ENCODE measurements at places on chromosomes 3 and 15.

- DNase-seq, result no peak
Measured at GRCh38 chr3:183375337-183375736, 53.1 kb downstream of the MCF2L2 start.

- no peak for DNase-seq
Measured at GRCh38 chr3:194137506-194138474, 1.8 kb downstream of the HES1 start.

DNA sequence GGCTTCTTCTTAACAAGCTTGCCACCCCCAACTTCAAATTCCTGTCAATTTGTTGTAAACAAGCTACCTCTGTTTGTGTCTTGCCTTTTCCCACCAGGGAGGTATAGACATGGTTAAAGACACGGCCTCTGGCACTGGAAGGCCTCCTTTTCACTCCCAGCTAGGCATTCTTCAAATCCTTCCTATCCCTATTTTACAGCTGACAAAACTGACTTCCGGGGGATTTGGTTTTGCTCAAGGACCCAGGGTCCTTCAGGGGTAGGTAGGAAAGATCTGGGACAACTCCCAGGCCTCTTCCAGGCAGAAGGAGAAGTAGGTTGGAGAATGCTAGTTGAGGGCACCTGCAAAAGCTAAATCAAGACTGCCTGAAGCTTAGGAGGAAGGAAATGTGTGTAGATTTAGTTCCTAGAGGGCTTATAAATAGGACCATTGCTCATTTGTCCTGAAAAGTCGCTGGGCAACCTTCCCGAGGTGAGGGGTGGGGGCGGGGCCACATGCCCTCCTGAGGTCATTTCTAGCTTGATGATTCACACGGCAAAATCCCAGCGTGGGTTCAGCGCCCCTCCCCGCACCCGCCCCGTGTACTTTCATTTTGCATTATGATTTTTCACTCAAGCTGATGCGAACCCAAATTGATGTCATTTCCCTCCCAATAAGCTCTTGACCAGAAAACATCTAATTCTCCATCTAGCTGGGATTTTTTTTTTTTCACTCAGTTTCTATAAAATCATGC lies 365.5 kb downstream of the SHQ1 start:
- DNase-seq, result no peak

DNA sequence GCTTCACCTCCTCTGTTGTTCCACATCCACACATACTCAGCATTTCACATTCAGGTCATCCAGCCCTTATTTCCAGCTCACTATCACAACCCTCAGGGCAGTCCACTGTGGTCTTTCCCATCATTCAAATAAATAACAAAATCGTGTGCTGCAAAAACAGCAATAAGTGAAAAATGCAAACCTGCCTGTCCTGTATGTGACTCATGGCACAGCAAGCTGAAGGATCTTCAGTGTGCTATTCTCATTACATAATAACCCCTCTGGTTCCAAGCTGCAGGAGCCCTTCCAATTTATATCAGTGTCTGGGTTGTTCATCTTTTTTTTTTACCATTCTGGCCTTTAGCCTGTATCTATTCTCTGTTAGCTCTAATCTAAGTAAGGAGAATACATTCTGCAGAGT lies 185.3 kb upstream of the UBE2E2 start:
- DNase-seq, result no peak

GRCh38 chr15:55250392-55250791 lies 39.2 kb downstream of the RAB27A start:
- DNase-seq, result no peak

DNA sequence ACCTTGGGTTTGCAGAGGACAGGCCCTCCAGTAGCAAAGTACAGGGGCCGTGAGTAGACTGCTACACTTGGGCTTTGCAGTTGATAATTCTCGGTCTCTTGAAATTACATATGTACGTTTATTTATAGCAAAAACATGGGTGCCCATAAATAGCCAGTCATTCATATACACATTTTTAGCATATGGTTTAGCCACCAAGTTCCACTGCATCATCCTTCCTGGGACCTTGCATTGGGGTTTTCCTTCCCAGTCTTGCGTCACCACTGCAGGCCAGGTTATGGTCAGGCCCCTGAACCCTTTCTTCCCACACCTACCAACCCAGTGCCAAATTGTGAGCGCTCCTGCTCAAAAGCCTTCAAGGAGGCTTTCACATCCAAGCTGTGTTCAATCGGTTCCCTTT lies 12.7 kb downstream of the KLHL25 start:
- no peak for DNase-seq

- DNase-seq, result no peak
Measured at GRCh38 chr3:160698599-160699195, 21.7 kb downstream of the ARL14 start.

- no peak for DNase-seq
Measured at GRCh38 chr3:129567176-129567705, 24.3 kb downstream of the H1-8 start.

GRCh38 chr3:131174752-131175151 lies 148.1 kb downstream of the NEK11 start:
- no peak for DNase-seq

GRCh38 chr15:100895721-100896120 lies 16.1 kb downstream of the ALDH1A3 start:
- DNase-seq, result no peak

GRCh38 chr15:55222588-55222987 lies 25.8 kb upstream of the RSL24D1 start:
- no peak for DNase-seq

- DNase-seq, result no peak
Measured at GRCh38 chr3:138459619-138460535, 25.5 kb downstream of the ESYT3 start.

DNA sequence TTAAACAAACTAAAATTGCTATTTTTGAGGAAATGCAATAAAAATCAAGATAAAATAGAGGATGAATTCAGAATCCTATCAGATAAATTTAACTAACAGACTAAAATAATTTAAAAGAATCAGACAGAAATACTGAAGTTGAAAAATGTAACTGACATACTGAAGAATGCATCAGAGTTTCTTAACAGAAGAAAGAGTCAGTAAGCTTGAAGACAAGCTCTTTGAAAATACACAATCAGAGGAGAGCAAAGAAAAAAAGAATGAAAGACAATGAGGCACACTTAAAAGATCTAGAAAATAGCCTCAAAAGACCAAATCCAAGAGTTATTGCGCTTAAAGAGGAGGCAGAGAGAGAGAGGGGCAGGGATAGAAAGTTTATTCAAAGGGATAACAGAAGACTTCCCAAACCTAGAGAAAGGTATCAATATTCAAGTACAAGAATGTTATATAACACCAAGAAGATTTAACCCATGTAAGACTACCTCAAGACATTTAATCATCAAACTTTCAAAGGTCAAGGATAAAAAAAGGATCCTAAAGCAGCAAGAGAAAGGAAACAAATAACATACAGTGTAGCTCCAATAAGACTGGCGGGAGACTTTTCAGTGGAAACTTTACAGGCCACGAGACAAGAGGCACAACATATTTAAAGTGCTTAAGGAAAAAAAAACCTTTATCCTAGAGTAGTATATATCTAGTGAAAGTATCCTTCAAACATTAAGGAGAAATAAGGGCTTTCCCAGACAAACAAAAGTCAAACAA lies 24.7 kb downstream of the PEAK1 start:
- no peak for DNase-seq

DNA sequence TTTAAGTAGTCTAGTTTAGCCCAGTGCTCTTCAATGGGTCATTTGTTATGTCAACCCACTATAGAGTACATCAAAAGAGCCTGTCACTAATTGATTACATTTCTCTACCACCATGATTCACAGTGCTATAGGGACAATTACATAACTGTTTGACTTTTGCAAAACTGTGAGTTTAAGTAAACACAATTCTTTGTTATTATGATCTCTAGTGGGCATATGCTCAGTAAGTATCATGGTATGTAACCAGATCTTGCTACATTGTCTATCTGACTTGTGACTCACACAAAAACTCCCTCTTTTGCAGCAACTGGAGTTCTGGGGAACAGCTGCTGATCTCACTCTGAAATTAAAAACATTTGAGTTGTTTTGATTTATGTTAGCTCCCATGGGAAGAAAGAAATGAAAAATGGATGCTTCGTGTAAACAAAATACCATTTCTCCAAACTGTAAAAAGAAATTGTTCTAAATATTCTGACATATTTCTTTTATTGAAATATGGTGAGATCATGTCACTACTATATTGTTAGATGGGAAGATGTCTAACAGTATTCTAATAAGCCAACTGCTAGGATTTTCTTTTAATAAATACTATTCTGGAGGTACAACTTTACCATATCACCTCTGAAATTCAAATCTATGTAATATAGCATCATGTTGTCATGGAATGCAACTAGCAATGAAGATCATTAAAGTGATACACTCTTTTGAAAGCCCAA lies 470.4 kb downstream of the ROBO1 start:
- no peak for DNase-seq

DNA sequence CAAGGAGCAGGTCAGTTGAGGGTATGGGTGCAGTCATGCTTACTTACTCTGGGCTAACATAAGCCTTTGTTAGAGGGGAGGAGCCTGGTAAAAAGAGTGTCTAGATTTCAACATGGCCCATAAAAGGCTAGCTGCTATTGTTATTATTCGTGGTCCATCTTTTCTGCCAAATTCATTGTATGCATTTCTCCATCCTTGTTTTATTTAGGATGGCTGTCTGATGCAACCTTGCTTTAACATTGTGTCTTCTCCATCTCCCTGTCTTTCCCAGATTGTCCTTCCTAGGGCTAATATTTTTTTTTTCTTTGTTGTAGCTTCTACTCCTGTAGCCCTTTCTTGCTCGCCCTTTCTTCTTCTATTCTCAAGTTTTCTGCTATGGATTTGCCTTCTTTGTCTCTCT lies 12.6 kb downstream of the RBMS3 start:
- no peak for DNase-seq

DNA sequence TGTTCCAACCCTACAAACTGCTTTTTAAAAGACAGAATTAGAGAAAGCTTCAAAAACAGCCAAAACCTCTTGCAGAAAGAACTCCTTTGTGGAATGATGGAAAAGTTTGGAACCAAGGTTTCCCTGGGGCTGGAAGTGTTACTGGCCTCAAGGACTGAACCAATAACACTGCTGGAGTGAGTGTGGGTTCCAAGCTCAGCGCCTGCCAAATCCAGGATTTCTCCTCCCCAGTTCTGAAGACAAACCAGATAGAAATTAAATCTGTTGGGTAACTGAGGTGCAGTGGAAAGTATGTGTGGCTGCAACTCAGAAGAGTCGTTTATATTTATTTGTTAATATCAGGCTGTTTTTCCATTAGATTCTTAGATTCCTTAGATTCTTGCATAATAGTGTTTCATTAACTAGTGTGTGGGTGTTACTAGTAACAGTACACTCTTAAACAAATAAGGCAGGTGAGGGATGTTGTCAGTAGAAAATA lies 66.5 kb upstream of the FNDC3B start:
- no peak for DNase-seq

DNA sequence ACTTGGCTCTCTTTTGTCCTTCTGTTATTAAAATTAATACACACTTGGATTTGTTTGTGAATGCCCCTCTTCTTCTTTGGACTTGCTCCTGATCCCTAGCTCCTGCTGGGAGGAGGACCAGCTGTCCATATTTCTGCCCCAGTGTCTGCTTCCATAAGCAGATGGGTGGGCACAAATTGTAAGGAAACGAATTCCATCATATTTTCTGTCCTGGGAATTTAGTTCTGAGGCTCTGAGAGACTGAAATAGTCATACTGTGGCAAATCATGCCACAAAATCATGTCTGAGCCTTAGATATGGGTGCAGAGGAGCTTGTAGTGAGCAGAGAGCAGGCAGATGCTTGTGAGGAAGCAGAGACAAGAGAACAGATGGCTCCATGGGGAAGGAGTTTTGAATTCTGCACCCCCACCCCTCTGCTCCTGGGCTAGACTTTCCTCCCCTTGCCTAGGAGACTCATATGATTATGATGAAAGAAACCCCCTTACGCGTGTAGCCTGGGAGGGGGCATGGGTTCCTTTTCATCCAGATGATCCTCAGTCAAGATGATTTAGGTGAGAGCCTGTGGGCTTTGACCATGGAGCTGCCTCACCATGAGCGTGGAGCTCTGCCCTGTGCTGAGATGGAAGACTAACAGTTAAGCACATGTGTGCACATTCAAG lies 50.6 kb downstream of the SV2B start:
- no peak for DNase-seq

GRCh38 chr3:72630969-72631344 lies 217.3 kb downstream of the SHQ1 start:
- no peak for DNase-seq

DNA sequence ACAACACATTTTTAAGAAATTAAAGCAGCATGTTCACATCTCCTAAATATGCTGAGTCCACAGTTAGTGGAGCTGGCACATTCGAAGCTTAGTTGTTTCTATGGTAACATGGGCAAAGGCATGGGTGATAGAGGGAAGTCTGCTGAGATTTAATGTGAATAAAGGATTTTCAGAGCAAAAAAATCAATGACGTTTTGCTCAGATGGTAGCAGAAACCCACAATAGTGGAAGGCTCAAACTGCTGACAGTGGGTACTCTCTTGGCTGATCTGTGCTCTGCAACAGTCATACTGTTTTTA lies 795.1 kb upstream of the ARPP21 start:
- DNase-seq, result no peak
